ENCODE measurements at places on chromosomes 4 and X.

DNA sequence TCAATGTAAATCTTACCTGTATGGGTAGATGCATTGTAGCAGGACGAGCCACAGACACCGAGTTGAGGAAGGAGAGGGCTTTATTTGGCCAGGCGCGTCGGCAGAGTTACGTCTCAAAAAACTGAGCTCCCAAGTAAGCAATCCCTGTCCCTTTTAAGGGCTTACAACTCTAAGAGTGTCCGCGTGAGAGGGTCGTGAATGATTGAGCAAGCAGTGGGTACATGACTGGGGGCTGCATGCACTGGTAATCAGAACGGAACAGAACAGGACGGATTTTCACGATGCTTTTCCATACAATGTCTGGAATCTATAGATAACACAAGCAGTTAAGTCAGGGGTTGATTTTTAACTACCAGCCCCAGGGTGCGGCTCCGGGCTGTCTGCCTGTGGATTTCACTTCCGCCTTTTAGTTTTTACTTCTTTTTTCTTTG lies 524.9 kb upstream of the HTR2C start:
- no peak for DNase-seq

DNA sequence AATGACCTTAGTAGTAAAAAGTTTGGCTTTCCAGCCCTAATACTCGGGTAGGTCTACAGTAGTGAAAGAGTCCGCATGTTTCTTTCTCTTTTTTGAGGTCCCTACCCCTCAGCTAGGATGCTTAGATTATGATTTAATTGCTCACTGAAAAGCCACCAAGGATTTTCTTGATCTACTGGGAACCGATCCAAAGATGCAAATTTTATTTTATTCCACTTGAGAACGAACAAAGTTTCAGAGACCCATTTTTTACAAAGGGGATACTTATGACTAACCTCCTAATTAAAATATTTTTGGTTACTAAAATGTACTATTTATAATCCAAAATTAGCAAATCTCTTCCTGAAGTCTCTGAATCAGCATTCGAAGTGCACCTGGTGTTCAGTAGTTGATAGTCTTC lies 14.3 kb upstream of the PDHA2 start:
- no peak for DNase-seq

DNA sequence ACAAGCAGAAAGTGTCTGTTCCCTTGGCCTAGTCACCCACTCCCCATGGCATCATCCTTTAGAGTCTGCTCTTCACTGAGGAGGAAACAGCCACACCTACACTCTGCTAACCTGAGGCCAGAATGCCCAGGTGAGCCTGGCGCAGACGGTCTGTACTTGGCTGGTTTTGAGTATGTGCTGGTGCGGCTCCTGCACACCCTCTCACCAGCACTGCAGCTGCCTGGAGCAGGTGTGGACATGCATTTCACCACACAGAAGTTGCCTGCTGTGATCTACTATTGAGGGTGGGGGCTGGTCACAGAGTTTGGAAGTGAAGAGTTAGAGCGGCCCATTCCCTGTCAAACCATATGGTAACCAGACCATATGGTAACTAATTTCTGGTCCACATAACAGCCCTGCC lies 39.5 kb downstream of the KANTR start:
- DNase-seq: no peak

DNA sequence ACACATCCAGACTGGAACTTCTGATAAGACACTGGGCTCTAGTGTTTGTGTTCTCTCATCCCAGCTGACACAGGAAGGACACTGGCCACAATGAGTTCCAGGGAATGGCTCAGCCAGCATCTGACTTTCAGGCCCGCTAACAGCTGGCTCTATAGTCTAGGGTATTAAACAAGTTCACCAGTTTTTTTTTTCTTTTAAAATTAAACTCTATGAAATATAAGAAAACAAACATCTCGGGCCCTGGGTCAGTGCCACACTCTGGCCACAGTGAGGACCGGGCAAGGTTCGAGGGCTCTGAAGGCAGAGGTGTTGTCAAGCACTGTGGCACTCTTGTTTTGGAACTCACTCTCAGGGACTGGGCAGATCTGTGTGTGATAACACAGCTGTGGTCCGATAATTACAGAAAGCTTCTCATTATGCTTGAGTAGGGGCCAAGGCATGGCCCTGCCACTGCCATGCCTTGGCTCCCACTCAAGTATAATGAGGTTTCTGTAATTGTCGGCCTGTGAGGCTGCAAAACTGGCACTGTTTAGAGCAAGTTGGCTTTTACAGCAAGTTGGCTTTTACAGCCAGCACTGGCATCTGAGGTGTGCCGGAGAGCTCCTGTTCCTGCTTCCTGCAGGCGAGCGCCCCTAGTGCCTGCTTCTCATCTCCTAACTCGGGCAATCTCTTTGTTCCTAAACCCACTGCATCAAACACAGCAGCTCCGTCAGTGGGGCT lies 62.8 kb downstream of the PPP1R2C start:
- DNase-seq: peak; percentile 16

GRCh38 chr4:80655662-80656061 lies 320.1 kb downstream of the CFAP299 start:
- DNase-seq: no peak

DNA sequence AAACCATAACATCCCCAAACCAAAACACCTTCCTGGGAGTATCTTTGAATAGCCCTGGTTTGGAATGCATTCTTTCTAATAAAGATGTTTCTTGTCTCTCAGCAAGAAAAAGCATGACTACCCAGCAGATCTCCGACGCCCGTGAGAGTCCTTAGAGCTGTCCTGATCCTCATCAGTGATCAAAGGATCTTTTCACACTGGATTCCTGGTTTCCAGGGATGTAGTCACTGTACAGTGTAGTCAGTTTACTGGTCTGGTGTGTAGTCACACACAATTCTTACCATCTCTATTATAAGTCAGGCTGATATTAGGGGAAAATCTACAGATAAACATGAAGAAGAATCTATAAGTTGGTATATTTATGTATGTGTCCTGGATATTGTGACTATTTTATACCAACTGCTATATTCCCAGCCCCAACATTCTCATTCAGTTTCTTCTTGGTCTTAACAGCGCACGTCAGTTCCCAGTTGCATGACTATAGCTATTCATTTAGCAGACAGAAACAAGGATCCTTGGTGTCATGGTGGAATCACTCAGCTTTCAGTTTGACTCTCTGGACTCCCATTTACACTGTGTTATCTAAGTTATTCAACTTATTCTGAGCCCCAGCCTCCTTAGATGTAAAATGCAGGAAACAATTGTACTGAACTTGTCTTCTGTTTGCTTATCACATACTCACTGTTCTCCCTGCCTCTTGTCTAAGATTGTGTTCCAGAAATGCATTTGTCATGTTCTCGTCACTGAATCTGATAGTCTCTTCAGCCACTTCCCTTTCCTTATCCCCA lies 68.3 kb downstream of the SLIT2 start:
- no peak for DNase-seq

Measured in T-cell (primary cell).